Subcutaneous adipose tissue (tissue), 4 donors: ENCODE measurements at places on chromosomes 1 and 21. TPM values are rescaled to one million over a fixed set of nuclear protein-coding genes. Genes with fewer than 3 reads are reported as not detected.

KIF26B gene
- total RNA-seq = under 0.01 TPM

HMGB4 gene
- total RNA-seq = not detected

PTGER3 gene
- total RNA-seq = 150 TPM

RYR2 gene
- total RNA-seq = 0.16 TPM

SLC44A5 gene
- 0.57 TPM for total RNA-seq

NCMAP gene
- total RNA-seq = not detected

FAM177B gene
- 0.94 TPM for total RNA-seq

CAMK1G gene
- 0.51 TPM for total RNA-seq

RIPK4 gene
- total RNA-seq = not detected

SERPINC1 gene
- not detected for total RNA-seq

LRRC71 gene
- not detected for total RNA-seq

OR2L5 gene
- not detected for total RNA-seq

KCNK1 gene
- total RNA-seq = 0.88 TPM

WDR64 gene
- total RNA-seq = not detected

RGS16 gene
- 0.75 TPM for total RNA-seq

KIF21B gene
- total RNA-seq = 3.2 TPM

CALML6 gene
- total RNA-seq = not detected

KRTAP10-1 gene
- not detected for total RNA-seq

CFHR3 gene
- not detected for total RNA-seq

POU3F1 gene
- total RNA-seq = not detected

EPHA8 gene
- total RNA-seq = not detected

KLHDC8A gene
- not detected for total RNA-seq

TMEM125 gene
- total RNA-seq = not detected

IVNS1ABP gene
- 99.8 TPM for total RNA-seq

SLC45A3 gene
- total RNA-seq = 1.3 TPM

MED8 gene
- 38.5 TPM for total RNA-seq

LRRC3 gene
- total RNA-seq = 4.0 TPM

NUP210L gene
- total RNA-seq = not detected

AVPR1B gene
- total RNA-seq = not detected

CASQ2 gene
- 4.4 TPM for total RNA-seq

OR10Z1 gene
- not detected for total RNA-seq

AIM2 gene
- 2.5 TPM for total RNA-seq

CCDC27 gene
- total RNA-seq = not detected

TATDN3 gene
- 25.8 TPM for total RNA-seq

CYP4B1 gene
- total RNA-seq = 340 TPM

ESPN gene
- not detected for total RNA-seq

SPATA45 gene
- not detected for total RNA-seq

CFAP74 gene
- total RNA-seq = not detected

MYOC gene
- 11.3 TPM for total RNA-seq

LRIG2 gene
- total RNA-seq = 26.6 TPM

CR1L gene
- not detected for total RNA-seq

SPRR2D gene
- not detected for total RNA-seq

LIPI gene
- total RNA-seq = not detected

INSRR gene
- total RNA-seq = not detected
